Neuronal stem cell (in vitro differentiated cells): ENCODE measurements at places on chromosomes 13 and 19.

DNA sequence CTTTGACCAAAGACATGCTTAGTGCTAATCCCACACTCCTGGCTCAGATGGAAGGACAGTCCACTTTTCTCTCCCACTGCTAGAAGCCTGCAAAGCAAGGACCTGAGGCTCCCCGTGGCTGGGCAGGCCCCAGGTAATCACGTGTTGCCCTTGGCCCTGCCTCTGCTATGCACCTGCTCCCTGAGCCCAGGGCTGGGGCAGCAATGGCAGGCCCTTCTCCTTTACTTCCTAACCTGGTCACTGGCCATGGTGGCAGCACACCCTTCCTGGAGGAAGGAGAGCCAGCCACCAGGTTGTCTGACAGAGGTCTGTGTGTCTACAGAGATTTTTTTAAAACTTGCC, 27.9 kb upstream of the ZNF492 start:
- DNase-seq, result no peak

- DNase-seq, result no peak
These were observed 488.4 kb downstream of the KLF5 start for GRCh38 chr13:73547239-73547638.

- no peak for DNase-seq
These were observed 87.1 kb downstream of the ZNF486 start for GRCh38 chr19:20254121-20254520.

DNA sequence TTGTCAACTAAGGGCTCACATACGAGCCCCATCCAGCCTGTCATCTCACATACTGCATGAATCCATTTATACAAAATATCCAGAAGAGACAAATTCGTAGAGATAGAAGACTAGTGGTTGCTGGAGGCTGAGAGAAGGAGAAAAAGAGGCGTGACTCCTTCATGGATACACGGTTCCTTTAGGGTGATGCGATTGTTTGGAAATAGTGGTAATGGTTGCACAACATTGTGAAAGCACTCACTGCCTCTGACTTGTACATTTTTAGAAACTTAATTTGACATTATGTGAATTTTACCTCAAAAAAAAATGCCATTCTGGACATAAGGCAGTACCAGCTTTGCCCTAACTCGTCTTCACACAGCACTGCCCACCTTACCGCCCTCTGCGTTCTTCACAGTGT, 27.3 kb downstream of the IGFL1 start:
- no peak for DNase-seq

- no peak for DNase-seq
These were observed 159.5 kb upstream of the EDNRB start for GRCh38 chr13:78078168-78078567.

- DNase-seq, result no peak
These were observed 32.8 kb downstream of the ATP12A start for GRCh38 chr13:24713022-24713421.

GRCh38 chr19:30064771-30065494, 122.9 kb downstream of the URI1 start:
- DNase-seq, result no peak

DNA sequence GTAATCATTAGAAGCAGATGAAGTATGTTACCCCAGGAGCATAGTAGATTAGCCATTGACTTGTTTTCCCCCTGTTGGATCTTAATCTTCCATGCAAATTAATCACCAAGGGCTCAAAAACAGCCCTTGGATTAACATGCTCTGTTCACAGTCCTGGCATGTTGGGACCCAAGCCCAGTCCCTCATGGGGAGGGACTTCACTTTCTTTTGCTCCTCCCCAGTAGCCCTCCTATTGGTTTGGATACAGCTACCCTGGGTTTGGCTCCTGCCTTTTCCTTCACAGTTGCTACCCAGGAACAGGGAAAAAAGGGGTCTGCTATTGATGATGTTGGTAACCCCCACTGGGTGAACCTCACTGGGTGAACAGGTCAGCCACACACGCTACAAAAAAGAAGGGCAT, 16.9 kb upstream of the PARP4 start:
- no peak for DNase-seq

- no peak for DNase-seq
These were observed 62.7 kb upstream of the MYCBP2 start for GRCh38 chr13:77389625-77390000.

- no peak for DNase-seq
These were observed 471.0 kb downstream of the COG6 start for GRCh38 chr13:40126306-40127085.

DNA sequence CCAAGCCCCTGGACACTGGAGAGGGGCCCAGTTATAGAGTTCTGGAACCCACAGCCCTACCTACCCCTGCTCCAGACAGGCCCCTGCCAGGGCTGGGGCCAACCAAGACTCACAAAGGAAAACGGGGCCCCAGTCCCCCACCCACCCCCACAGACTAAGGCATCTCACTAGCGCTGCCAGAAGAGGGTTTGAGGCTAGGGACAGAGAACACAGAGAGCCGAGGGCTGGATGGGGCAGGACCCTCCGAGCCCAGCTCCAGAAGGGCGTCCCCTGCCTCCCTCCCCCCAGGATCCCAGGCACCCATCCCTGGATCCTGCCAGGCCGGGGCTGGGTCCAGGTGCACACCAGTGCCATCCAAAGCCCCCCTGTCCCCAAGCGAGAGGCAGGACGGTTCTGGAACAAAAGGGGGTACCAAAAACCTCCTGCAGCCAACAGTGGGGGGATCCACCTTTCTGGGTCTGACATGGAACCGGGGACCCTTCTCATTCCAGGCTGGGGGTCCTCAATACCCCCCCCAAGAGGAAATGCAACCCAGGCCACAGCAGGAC, 4.4 kb upstream of the REXO1 start:
- DNase-seq, result no peak

DNA sequence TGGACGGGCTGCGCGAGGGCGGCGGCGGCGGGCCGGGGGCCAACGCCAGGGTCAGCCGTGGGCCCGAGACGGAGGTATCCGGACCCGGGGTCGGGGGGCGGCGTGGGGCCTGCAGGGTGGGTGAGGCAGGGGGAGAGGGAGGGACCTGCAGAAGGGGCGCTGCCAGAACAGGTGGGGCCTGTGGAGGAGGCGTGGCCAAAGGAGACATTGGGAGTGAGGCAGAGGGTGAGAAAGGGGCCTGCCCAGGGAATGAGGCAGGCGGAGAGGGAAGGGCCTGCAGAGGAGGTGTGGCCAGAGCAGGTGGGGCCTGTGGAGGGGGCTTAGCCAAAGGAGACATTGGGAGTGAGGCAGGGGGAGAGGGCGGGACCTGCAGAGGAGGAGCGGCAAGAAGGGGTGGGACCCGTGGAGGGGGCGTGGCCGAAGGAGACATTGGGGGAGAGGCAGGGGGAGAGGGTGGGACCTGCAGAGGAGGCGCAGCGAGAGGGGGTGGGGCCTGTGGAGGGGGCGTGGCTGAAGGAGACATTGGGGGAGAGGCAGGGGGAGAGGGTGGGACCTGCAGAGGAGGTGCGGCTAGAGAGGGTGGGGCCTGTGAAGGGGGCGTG, 4.2 kb downstream of the PRR36 start:
- peak; percentile 81 for DNase-seq

GRCh38 chr19:47322058-47322457, 9.9 kb upstream of the C5AR2 start:
- no peak for DNase-seq

DNA sequence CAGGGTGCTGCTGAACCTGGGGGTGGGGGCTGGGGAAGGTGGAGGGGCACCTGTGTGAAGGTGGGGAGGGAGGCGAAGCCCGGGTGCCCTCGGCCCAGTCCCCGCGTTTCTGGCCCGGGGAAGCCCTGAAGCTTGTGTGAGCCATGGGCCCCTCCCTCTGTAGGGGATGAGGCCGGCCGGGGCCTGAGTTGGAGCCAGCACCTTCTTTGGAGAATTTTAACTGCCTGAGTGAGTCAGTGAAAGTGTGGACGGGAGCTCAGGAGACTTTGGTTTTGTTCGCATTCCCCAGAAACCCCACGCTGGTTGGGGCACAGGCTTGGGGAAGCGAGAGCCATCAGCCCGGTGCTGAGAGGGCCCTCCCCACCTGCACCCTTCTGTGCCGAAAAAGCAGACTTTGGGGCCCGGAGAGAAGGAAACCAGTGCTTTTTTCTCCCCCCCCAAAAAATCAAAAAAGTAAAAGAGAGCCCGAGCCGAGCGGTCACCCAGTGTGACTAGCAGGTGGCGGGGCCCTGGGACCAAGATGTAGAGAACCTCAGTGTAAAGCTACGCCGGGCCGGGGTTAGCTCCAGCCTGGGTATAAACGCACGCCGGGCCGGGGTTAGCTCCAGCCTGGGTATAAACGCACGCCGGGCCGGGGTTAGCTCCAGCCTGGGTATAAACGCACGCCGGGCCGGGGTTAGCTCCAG, 45.1 kb downstream of the TMEM255B start:
- no peak for DNase-seq

GRCh38 chr13:33073338-33073737, 57.1 kb downstream of the KL start:
- no peak for DNase-seq

DNA sequence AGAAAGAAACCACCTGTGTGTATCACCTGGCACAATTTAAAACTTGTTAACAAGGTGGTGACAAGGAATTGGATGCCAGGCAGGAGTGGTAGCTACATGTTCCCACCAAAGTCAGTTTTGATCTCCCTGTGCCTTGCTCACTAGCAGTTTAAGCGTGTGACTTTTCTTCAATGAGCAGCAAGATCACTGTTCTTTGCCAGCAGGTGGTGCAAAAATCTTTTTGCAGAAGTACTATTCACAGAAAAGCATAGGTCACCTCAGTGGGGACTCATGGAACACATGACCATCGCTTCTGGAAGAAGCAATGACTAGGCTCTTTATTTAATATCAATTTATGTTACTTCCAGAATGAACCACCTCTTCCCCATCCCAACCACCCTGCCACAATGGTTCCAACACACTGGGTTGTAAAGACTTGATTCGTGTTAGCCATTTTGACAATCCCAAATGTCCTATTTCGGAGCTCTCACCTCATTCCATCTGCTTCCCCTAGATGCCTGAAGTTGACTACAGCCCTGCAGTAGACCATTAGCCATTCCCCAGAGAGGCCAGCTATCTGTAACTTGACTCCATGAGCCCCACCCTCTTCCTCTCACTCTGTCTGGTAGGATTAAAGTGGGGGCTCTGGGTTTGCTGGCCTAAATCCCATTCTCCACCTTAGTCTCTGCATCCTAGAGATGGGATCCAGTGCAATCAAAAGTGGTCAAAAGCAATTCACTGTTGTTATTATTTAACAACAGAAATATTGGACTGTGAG, 59.1 kb upstream of the TNFRSF19 start:
- no peak for DNase-seq

DNA sequence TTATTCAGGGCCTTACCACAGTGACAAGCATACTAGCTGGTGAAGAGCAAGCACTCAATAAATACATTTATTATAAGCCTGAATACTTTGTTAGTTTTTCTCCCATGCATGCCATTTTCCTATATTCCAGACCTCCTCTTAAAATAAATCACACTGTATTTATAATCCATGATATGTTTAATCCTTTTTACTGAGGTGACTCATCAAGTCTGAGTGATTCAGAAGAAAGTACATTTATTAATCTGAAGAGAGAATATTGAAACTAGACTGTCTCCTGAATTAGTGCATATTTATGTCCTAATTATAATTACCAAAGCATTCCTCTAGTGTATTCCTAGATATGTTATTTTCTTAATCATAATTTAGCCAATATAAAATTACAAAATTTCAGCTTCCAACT, 323.3 kb downstream of the NALCN start:
- DNase-seq, result no peak

GRCh38 chr19:7391218-7391670, 42.5 kb downstream of the ARHGEF18 start:
- no peak for DNase-seq

DNA sequence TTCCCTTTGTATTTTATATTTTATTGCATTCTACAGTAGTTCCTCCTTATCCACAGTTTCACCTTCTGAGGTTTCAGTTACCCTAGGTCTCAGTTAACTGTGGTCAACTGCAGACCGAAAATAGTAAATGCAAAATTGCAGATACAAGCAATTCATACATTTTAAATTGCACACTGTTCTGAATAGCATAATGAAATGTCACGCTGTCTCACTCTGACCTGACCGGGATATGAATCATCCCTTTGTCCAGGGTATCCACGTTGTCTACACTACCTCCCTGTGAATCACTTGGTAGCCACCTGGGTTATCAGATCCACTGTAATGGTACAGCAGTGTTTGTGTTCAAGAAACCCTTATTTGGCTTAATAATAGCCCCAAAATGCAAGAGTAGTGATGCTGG, 325.0 kb downstream of the DNAJC15 start:
- no peak for DNase-seq

GRCh38 chr13:46778890-46779289, 18.1 kb downstream of the ESD start:
- DNase-seq, result no peak

DNA sequence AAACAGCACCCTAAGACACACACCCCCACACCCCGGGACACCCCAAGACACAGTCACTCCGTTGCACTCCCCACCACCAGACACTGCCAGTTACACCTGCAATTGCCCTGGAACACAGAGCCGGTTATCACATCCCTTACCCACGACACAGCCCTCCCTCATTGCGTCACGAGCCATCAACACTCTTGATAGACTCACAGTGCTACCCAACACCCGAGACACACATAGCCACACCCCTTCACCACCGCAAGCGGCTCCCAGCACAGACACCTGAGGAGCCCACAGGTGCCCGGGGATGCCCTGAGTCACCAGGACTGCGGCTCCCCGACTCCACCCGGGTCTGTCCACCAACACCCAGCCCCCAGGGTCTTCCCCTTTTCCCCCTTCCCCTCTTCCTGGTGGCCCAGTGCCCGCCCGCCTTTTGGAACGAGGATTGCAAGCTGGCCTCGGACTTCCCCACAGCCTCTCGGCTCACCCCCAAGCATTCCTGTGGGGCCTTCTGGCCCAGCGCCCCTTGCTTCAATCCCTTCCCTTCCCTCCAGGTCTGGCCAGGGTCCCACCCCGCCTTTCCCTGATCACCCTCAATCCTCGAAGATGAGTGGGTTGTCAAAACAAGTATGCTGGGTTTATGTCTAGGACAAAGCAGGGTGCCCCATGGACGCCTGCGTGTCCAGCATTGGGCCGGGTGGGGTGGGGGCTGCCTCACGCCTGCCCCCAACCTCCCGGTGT, 1.7 kb upstream of the PTGER1 start:
- no peak for DNase-seq

GRCh38 chr13:111561091-111561781, 240.8 kb downstream of the TEX29 start:
- no peak for DNase-seq

- DNase-seq, result no peak
These were observed 4.2 kb upstream of the SPC24 start for GRCh38 chr19:11159598-11160439.

- peak; percentile 90 for DNase-seq
These were observed 11.5 kb downstream of the APLP1 start for GRCh38 chr19:35879770-35880317.

DNA sequence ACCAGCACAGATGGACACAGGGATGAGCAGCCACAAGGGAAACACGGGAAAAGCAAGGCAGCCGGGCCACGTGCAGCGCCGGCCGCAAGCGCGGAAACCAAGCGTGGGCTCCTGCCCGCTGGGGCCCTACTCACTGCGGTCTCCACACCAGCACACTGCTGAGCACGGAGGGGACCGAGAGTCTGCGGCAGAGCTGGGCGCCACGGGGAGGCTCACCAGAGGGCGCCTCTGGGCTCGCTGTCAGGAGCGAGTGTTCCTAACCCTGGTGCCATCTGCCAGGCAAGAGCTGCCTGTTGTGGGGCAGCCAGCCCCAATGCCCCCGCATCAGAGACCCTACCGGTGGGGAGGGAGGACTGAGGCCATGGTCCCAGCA, 26.5 kb downstream of the MPND start:
- no peak for DNase-seq
